ENCODE measurements at places on chromosomes 11 and 22.

- H3K27ac ChIP-seq: no peak overlapping the region
- no peak for DNase-seq
- no peaks in the 10 kb centered on the region for H3K27me3 ChIP-seq
- H3K4me3 ChIP-seq: no peak overlapping the region
- no peaks in the 10 kb centered on the region for H3K4me1 ChIP-seq
- peaks cover 45% of the 10 kb centered on the region for H3K36me3 ChIP-seq
Measured at GRCh38 chr22:17882727-17883126, 108.5 kb upstream of the BID start.

DNA sequence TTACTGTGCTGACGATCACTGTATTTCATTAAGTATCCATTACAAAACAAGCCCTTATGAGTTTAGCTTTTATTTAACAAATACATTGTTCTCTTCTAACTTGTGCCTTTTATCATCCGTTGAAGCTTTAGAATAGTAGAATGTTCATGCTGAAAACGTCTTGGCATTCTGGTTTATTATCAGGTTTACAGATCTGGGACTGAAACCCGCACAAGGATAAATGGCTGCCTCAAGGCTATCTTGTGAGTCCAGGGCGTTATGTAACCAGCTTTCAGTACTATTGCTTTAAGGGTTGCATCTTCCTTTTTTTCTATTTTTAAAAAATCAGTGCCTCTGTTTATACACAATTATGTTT lies 66.6 kb upstream of the PRODH start:
- DNase-seq: no peak
- H3K27ac ChIP-seq: no peak overlapping the region
- no peaks in the 10 kb centered on the region for H3K4me1 ChIP-seq
- peaks cover 2% of the 10 kb centered on the region for H3K36me3 ChIP-seq

GRCh38 chr11:21572210-21572609 lies 620.7 kb upstream of the ANO5 start:
- H3K27ac ChIP-seq: no peak overlapping the region
- no peak for DNase-seq
- H3K4me1 ChIP-seq: no peaks in the 10 kb centered on the region
- no peaks in the 10 kb centered on the region for H3K27me3 ChIP-seq
- no peaks in the 10 kb centered on the region for H3K36me3 ChIP-seq

DNA sequence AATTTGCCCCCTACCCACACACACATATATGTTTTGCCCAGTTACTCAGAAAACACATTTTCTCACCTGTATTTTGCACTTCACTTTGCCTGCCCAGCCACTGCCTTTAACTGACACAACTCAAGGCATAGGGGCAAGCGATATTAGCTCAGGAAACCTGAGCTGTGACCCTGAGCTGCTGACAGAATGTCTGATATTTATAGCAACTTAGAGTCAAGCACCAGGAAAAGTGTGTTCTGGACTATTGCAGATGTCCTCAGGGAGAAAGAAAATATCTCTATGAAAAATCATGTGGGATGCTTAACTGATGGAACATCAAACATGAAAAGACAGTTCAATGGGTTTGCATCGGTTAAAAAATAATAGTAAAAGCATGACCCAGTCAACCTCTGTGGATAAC lies 63.9 kb upstream of the SLC35C1 start:
- no peak for DNase-seq
- H3K27me3 ChIP-seq: peaks cover 13% of the 10 kb centered on the region
- no peaks in the 10 kb centered on the region for H3K36me3 ChIP-seq
- H3K4me3 ChIP-seq: no peak overlapping the region
- no peak overlapping the region for H3K27ac ChIP-seq
- no peaks in the 10 kb centered on the region for H3K4me1 ChIP-seq

GRCh38 chr11:3195251-3196160 lies 23.1 kb downstream of the MRGPRG start:
- H3K36me3 ChIP-seq: no peaks in the 10 kb centered on the region
- no peak for DNase-seq
- H3K27me3 ChIP-seq: peaks cover 8% of the 10 kb centered on the region
- no peaks in the 10 kb centered on the region for H3K4me1 ChIP-seq

- no peaks in the 10 kb centered on the region for H3K36me3 ChIP-seq
- H3K4me3 ChIP-seq: no peak overlapping the region
- H3K27me3 ChIP-seq: no peaks in the 10 kb centered on the region
- H3K27ac ChIP-seq: peak overlapping the region; percentile 88
- no peak for DNase-seq
Measured at GRCh38 chr11:35006389-35007128, 90.1 kb downstream of the PDHX start.

- no peaks in the 10 kb centered on the region for H3K4me1 ChIP-seq
- peaks cover 21% of the 10 kb centered on the region for H3K27me3 ChIP-seq
- no peak overlapping the region for H3K4me3 ChIP-seq
- no peak for DNase-seq
- H3K36me3 ChIP-seq: peaks cover 15% of the 10 kb centered on the region
- no peak overlapping the region for H3K27ac ChIP-seq
Measured at GRCh38 chr11:68715456-68716122, 31.2 kb downstream of the GAL start.

DNA sequence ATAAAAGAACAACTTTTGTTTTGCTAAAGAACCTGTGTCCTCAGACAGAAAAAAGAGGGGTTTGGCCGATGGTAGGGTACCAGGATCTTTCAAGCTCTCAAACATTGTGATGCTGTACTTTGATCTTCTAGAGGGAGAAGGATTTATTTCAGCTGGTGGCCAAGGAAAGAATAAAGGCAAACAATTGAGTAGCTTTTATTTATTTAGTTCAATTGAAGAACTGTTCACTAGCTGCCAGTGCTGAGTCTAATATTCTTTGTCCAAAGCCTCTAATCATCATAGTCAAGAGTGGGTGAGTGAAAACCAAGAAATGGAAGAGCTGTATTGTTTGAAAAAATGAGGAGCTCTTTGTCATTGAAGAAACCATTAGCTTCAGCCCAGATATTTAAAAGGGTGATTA lies 138.4 kb downstream of the FAT3 start:
- H3K4me1 ChIP-seq: no peaks in the 10 kb centered on the region
- DNase-seq: no peak
- H3K4me3 ChIP-seq: no peak overlapping the region
- no peaks in the 10 kb centered on the region for H3K27me3 ChIP-seq

- peaks cover 10% of the 10 kb centered on the region for H3K27me3 ChIP-seq
- peaks cover 2% of the 10 kb centered on the region for H3K4me1 ChIP-seq
- H3K4me3 ChIP-seq: no peak overlapping the region
- DNase-seq: no peak
- H3K36me3 ChIP-seq: peaks cover 4% of the 10 kb centered on the region
Measured at GRCh38 chr22:39266398-39267030, 21.7 kb upstream of the PDGFB start.

GRCh38 chr11:20011307-20011951 lies 148.8 kb downstream of the DBX1 start:
- H3K27me3 ChIP-seq: peaks cover 3% of the 10 kb centered on the region
- no peak for DNase-seq
- no peaks in the 10 kb centered on the region for H3K4me1 ChIP-seq
- H3K36me3 ChIP-seq: no peaks in the 10 kb centered on the region

- peaks cover 19% of the 10 kb centered on the region for H3K4me1 ChIP-seq
- H3K36me3 ChIP-seq: peaks cover 22% of the 10 kb centered on the region
- H3K27me3 ChIP-seq: no peaks in the 10 kb centered on the region
Measured at GRCh38 chr22:19086417-19086816, 35.8 kb downstream of the DGCR2 start.

- H3K36me3 ChIP-seq: no peaks in the 10 kb centered on the region
- peaks cover 7% of the 10 kb centered on the region for H3K27me3 ChIP-seq
- H3K4me1 ChIP-seq: no peaks in the 10 kb centered on the region
Measured at GRCh38 chr22:45612451-45612901, 59.2 kb upstream of the ATXN10 start.

DNA sequence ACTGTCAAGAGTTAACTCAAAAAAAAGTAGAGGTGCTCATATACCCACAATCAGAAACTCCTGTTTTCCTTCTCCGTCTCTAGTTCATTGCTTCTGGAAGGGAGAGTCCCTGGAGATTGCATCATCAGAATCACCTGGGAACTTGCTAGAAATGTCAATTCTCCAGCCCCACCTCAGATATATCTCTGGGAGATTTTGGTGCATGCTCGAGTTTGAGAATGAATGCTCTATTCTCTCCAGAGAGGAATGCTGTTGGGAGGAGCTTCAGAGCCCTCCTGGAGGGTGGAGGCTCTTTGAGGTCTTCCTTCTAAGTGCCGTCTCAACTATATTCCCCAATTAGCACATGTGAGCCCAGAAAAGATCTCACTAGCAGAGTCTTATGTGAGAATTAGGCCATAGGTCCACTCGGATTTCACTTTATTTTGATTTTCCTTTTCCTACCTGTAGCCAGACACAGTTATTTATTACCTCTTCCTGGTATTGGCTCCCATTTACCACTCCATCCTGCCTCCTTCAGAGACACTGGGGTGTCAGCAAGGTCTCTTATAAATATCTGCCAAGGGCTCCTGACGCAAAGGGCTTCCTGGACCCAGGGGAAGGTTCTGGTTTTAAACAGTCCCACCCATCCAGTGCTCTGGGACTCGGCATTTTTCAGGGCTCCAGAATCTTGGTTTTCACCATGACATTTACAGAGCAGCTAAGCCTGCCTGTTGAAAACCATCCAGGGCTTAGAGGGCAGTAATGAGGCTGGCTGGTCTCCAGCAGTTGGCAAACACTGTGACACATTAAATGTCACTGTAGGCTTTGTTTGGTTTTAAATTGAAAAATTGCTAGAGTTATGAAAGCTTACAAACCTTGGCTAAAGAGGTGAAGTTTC lies 136.2 kb downstream of the CD44 start:
- H3K27ac ChIP-seq: no peak overlapping the region
- no peaks in the 10 kb centered on the region for H3K36me3 ChIP-seq
- peaks cover 16% of the 10 kb centered on the region for H3K4me1 ChIP-seq
- no peaks in the 10 kb centered on the region for H3K27me3 ChIP-seq

DNA sequence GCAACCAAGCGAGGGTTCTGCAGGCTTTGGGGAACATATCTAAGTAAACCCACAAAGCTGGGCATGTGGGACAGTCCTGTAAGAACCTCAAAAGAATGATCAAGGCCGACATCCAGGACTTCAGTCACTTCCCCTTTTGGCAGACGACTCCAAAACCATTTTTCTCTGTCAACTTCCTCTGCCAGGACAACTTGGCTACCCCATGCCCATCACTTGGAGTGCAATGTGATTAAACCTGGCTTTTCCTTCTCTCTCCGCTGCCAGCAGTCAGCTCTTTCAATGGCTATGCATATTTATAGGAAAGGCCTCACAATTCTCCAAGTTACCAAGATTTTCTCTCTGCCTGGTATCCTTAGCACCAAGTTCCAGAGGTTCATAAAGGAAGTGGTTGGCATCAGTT lies 78.9 kb downstream of the C11orf58 start:
- peaks cover 11% of the 10 kb centered on the region for H3K4me1 ChIP-seq
- DNase-seq: no peak
- no peaks in the 10 kb centered on the region for H3K36me3 ChIP-seq
- H3K27ac ChIP-seq: no peak overlapping the region

DNA sequence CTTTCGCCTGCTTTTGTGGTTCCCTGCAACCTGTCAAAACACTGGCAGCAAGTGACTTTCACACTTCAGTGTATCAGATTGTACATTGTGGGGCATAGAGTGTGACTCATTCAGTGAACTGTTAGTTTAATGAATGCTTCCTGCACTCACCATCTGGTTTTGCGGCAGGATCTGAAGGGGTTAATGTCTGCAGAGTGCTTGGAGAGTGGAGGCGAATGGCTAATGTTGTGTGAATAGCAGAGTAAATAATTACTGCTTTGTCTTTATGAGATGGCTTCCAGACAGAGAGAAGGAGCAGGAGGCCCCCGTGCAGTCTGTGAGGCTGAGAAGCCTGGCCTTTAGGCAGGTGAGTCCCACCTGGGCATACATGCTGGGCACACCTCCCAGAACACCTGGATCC lies 454.3 kb upstream of the KIRREL3 start:
- no peaks in the 10 kb centered on the region for H3K27me3 ChIP-seq
- no peak overlapping the region for H3K4me3 ChIP-seq
- H3K27ac ChIP-seq: no peak overlapping the region
- no peaks in the 10 kb centered on the region for H3K4me1 ChIP-seq
- DNase-seq: no peak

- H3K36me3 ChIP-seq: no peaks in the 10 kb centered on the region
- peaks cover 7% of the 10 kb centered on the region for H3K27me3 ChIP-seq
- H3K4me1 ChIP-seq: no peaks in the 10 kb centered on the region
- DNase-seq: no peak
- H3K27ac ChIP-seq: no peak overlapping the region
Measured at GRCh38 chr22:29147331-29147899, 58.3 kb upstream of the EMID1 start.

GRCh38 chr11:115965767-115966504 lies 461.7 kb upstream of the CADM1 start:
- H3K4me1 ChIP-seq: no peaks in the 10 kb centered on the region
- no peaks in the 10 kb centered on the region for H3K36me3 ChIP-seq
- H3K4me3 ChIP-seq: no peak overlapping the region
- H3K27me3 ChIP-seq: peaks cover 5% of the 10 kb centered on the region

DNA sequence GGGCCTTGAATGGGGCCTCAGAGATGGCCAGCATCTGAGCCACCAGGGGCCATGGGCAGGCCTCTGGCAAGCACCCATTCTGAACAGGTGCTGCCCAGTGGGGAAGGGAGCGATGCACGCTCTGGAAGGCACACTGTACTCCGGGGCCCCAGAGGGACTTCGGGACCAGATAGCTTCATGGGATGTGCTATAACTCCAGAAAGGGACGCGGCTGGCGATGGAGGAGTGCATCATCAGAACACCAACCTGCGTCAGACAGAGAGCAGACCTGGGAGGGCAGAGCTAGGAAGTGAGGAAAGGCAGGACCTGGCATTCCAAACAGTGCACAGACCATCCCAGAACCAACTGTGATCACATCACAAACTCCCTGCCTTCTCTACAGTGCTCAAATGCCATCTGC lies 16.8 kb downstream of the DGCR2 start:
- no peak overlapping the region for H3K4me3 ChIP-seq
- no peak overlapping the region for H3K27ac ChIP-seq
- H3K27me3 ChIP-seq: no peaks in the 10 kb centered on the region
- H3K4me1 ChIP-seq: peaks cover 35% of the 10 kb centered on the region
- DNase-seq: no peak
- H3K36me3 ChIP-seq: peaks cover 8% of the 10 kb centered on the region

GRCh38 chr11:60871378-60872061 lies 4.2 kb downstream of the ZP1 start:
- no peak for DNase-seq
- H3K4me1 ChIP-seq: peaks cover 2% of the 10 kb centered on the region
- peaks cover 4% of the 10 kb centered on the region for H3K27me3 ChIP-seq
- H3K36me3 ChIP-seq: no peaks in the 10 kb centered on the region
- H3K4me3 ChIP-seq: no peak overlapping the region

- no peak overlapping the region for H3K27ac ChIP-seq
- no peak overlapping the region for H3K4me3 ChIP-seq
- no peaks in the 10 kb centered on the region for H3K4me1 ChIP-seq
- DNase-seq: no peak
- H3K36me3 ChIP-seq: no peaks in the 10 kb centered on the region
- H3K27me3 ChIP-seq: peaks cover 4% of the 10 kb centered on the region
Measured at GRCh38 chr11:17518366-17518765, 25.9 kb downstream of the USH1C start.

GRCh38 chr22:44666207-44666585 lies 35.8 kb upstream of the PRR5 start:
- H3K36me3 ChIP-seq: no peaks in the 10 kb centered on the region
- no peak overlapping the region for H3K27ac ChIP-seq
- peaks cover 4% of the 10 kb centered on the region for H3K27me3 ChIP-seq
- peaks cover 14% of the 10 kb centered on the region for H3K4me1 ChIP-seq

All from memory B cell (primary cell).